Stimulated activated CD4-positive, alpha-beta T cell treated with anti-CD3 and anti-CD28 coated beads, Interleukin-4, amount 100 ng/mL, for 24 hours (primary cell): ENCODE measurements at places on chromosomes 1 and 21.
A peak's percentile ranks its signal among the peaks of the same experiment; 100 is the strongest.

- DNase-seq: no peak
Measured at GRCh38 chr1:168319691-168320090, 39.0 kb downstream of the TBX19 start.

GRCh38 chr21:29194847-29195246 lies 64.4 kb downstream of the MAP3K7CL start:
- DNase-seq: no peak

- no peak for DNase-seq
Measured at GRCh38 chr21:16912075-16912474, 600.8 kb upstream of the CXADR start.

DNA sequence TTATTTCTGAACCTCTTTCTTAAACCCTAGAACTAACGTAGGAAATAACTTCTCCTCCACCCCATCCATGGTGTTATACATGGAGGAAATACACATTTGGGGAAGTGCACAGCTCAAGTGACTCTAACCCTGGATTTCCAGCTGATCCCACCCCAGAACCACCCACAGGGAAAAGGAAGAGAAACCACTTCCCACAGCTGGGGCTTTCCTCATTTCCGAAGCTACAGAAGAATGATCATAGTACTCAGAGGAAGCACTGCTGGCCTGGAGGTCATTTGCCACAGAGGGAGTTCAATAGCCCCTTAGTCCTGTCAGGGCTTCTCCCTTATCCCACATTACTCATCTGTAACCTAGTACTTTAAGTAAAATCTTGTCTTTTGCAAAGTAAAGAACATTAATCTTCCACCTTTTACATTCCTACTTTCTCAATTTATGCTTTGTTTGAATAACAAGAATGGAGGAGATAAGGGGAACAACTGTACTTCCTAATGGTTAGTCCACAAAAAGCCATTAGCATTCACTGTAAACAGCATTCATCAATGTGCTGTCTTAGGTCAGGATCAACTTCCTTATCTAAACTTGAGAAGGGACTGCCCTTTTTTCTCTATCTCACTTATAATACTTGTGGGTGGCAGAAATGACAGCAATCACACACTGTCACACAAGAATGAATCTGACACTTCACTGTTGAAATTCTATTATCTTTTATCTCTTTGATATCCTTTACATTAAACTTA lies 63.0 kb upstream of the RGS1 start:
- DNase-seq: no peak

- DNase-seq: no peak
Measured at GRCh38 chr1:53719469-53719868, 19.5 kb downstream of the GLIS1 start.

DNA sequence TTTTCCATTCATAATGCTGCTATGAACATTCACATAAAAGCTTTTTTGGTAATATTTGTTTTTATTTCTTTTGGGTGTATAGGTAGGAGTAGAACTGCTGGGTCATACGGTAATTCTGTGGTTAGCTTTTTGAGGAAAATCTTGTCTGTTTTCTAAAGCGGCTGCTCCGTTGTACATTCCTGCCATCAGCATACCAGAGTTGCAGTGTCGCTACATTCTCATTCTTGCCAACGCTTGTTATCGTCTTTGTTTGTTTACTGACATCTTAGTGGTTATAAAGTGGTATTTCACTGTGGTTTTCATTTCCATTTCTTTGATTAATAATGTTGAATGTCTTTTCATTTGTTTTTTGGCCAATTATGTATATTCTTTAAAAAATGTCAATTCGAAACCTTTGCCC lies 469.8 kb upstream of the ZP4 start:
- DNase-seq: no peak

GRCh38 chr1:24900486-24900849 lies 29.6 kb downstream of the RUNX3 start:
- DNase-seq: no peak

- peak; percentile 91 for DNase-seq
Measured at GRCh38 chr21:42227909-42228708, 9.2 kb downstream of the ABCG1 start.

GRCh38 chr21:45994086-45994661 lies 12.6 kb downstream of the COL6A1 start:
- DNase-seq: no peak

DNA sequence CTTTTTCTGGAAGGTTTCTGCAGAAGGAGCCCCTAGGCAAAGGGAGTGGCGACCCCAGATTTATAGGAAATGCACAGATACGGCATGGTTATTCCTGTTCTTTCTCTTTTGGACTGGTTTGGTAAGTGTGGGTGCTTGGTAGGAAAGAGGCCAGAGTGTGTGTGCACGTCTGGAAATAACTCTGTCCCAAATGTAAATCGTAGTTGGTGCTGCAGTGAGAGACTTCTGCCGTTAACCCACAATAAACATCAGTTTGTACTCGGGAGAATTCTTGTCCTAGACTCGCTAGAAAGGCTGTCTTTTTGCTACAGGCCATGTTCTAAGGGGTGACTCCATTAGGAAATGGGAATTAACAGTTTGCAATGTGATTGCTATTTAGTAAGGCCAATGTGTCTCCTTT lies 779 bp downstream of the SLC44A3 start:
- DNase-seq: no peak

- DNase-seq: no peak
Measured at GRCh38 chr1:88523854-88524528, 160.1 kb upstream of the PKN2 start.

GRCh38 chr1:110672001-110672752 lies 2.6 kb downstream of the KCNA3 start:
- peak; percentile 83 for DNase-seq

DNA sequence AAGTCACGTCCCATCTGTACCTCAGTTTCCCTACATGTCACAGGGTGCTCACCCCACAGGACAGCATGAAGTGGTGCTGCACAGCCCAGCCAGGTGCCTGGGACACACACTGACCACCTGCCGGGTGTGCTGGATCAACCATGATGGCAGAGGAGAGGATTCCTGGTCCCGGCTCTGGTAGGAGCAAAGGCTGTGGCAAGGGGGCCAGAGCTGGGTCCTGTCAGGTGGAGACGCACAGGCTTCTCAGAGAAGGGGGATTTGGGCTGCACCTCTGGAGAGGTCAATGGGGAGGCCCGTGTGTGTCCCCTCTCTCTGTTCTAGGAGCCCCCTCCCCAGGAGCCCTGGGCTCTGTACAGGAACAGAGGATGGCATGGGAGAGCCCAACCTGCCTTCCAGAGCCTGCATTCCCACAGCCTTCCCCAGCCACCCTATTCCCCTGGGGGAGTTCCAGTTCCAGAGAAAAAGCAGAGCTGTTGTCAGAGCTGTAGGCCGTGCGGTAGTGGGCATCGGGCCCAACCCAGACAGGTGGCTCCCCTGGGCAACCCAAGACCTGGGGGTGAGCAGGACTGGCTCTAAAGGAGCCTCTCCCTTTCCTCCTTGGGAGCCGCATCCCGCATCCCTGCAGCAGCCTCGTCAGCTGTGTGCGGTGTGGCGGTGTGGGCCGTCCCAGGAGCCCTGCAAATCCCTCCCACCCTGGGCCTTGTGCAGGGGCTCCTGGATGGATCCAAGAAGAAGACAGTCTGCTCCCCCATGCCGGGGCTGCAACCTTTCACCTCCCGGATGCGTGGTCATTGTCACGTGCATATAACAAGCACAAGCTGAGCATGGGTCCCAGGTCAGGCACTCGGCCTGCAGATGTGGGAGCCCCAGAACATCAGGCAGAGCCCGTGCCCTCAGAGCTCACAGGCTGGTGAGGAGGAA lies 2.9 kb upstream of the TFF3 start:
- DNase-seq: no peak

DNA sequence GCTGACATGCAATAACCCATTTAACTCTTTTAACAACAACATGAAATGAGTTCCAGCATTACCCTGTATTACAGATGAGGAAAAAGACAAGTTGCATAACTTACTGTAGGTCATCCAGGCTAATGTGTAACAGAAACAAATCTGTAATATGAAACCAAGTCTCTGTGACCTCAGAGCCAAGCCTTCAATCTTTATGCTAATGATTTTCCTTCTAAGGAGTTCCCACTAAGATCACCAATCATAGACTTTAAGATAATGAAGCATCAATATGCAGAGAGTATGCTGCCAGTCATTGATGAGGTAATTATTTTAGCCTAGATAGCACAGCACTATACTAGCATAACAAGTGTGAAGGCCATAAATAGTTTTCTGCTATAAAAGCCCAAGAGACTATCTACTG lies 35.6 kb upstream of the RNPC3 start:
- no peak for DNase-seq

DNA sequence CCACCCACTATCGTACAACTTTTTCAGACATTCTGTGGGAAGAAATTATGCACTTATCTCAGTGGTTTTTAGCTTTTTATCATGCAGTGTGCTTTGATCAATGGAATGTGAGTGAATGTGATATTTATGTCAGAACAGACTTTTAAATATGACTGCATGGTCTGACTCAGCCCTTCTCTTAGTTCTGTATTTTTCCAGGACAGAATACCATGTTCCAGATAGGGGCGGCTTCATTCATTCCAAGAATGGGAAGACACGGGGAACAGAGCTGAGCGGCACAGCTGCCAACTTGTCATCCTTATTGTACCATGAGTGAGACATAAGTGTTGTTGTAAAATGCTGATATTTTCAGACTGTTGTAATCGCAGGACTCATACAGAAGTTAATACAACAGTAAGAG lies 214.6 kb upstream of the NCAM2 start:
- DNase-seq: no peak
